Hematopoietic multipotent progenitor cell treated with erythropoietin and hydrocortisone succinate and interleukin-3 and kit ligand, for 4 days (in vitro differentiated cells): ENCODE measurements at places on chromosomes 11 and 22.

- no peak for DNase-seq
Observed at GRCh38 chr11:75283391-75283931, 42.9 kb downstream of the TPBGL start.

DNA sequence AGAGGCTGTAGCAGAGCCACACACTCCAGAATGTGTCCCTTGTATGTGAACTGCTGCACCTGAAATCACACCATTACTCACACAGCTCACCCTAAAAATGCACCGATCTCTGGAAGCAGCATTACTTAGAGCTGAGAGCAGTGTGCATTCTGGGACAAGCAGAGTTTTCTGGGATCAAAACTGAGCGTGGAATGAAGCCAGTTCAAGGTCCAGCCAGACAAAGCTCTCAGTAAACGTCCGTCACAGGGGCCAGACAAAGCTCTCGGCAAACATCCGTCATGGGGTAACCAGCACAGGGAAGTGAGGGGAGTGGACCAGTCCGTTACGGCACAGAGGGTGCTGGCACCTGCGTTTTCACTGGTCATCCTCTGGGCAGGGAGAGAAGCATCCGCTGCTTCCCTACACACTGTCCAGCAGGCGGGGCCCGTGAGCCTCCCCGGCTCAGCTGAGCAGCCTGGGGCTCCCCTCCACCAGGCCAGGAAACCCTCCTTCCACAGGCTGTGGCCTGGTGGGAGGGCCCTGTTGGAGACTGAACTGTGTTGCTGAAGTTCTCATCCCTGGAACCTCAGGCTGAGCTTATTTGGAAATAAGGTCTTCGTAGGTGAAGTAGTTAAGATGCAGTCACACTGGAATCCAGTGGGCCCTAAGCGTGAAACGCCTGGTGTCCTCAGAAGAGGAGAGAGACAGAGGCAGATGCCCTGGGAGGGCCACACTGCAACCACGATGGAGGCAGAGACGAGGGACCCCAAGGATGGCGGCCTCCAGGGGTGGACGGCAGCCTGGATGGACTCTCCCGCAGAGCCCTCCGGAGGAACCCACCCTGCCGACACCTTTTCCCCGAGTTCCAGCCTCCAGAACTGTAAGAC, 883.9 kb downstream of the BRD1 start:
- peak; percentile 47 for DNase-seq

- no peak for DNase-seq
Observed at GRCh38 chr22:28817919-28818859, 17.8 kb upstream of the XBP1 start.

GRCh38 chr11:85742873-85743275, 56.9 kb upstream of the CCDC89 start:
- DNase-seq = no peak

DNA sequence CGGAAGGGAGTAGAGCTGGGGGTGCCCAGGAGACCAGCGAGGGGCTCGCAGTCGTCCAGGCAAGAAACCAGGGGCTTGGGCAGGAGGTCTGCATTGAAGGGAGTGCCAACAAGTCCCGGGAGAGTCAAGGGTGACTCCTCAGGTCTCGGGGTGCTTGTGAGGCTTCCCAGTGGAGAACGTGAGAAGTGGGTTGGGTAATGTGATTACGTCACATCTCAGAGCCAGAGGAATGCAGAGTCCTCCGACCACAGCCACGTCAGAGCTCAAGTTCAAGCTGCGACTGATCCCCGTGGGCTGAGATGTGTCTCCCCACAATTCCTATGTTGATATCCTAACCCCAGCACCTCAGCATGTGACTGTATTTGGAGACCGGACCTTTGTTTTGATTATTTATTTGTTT, 89.7 kb upstream of the SHANK2 start:
- no peak for DNase-seq

DNA sequence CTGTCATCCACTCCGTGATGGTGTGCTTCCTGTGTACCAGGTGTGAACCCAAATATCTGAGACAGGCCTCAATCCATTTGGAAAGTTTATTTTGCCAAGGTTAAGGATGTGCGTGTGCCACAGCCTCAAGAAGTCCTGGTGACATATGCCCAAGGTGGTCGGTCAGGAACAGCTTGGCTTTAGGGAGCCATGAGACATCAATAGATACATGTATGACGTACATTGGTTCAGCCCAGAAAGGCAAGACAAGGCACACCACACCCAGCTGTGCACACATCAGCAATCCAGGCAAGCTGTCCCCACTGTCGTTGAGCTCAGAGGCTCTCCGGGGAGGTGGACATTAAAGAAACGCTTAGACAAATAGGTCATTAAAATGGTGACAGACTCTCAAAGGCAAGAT, 56.8 kb upstream of the SHANK2 start:
- DNase-seq = no peak

DNA sequence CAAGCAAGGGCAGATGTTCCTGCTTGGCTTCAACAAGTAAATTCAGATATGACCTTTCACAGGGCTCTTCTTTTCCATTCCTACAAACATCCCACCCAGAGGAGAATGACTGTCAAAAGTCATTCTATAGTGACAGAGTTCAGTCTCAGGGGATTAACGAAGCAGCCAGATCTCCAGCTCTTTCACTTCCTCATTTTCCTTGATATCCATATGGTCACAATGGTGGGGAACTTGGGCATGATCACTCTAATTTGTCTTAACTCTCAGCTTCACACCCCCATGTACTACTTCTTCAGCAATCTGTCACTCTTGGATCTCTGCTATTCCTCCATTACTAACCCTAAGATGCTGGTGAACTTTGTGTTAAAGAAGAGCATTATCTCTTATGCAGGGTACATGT, 15.0 kb upstream of the OR8B8 start:
- no peak for DNase-seq
